ENCODE measurements at places on chromosomes 13 and 19.
A peak's percentile ranks its signal among the peaks of the same experiment; 100 is the strongest.

DNA sequence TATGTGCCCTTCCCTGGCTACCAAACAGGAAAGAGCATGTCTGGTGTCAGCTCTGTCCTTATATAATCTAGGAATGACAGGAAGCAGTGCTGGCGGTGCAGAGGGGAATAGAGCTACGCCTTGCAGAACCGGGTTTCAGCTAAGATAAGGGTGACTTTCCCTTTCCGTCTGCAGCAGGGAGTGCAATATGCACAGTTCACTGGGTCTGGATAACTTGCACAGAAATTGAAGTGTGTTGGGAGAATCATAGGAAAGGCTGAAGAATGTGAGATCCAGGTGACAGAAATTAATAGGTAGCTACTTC, 90.0 kb upstream of the TSHZ3 start:
- no peak for DNase-seq

DNA sequence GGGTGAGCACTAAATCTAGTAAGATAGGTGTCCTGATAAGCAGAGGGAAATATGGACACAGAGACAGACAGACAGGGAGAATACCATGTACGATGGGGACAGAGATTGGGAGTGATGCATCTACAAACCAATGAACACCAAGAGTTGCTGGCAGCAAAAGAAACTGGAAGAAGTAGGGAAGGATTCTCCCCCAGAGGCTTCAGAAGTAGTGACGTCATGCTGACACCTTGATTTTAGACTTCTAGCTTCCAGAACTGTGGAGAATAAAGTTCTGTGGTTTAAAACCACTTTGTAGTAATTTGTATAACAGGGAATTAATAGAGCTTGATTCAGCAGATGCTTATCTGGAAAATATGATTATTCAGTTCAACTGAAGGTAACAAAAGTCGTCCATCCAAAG, 66.1 kb downstream of the SLC10A2 start:
- DNase-seq = no peak

DNA sequence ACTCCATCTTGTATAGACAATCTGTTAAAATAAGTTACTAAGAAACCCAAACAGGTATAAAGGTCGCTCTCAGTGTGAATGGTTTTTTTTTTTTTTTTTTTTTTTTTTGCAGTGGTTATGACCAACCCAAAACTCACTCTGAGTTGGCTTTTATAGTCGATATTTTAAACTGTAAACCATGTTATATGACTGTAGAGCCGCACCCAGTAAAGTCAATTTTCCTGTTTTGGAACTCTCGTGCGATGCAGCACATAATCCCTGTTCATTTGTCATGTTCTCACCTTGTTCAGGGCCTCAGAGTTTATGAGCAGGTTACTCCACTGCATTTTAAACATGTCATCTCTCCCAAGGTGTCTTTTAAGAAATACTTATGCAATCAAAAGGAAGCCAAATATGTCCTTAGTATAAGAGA, 112.5 kb downstream of the KLF5 start:
- DNase-seq = no peak

- peak; percentile 1 for DNase-seq
Measured at GRCh38 chr13:101115762-101116171, 300.5 kb downstream of the NALCN start.

DNA sequence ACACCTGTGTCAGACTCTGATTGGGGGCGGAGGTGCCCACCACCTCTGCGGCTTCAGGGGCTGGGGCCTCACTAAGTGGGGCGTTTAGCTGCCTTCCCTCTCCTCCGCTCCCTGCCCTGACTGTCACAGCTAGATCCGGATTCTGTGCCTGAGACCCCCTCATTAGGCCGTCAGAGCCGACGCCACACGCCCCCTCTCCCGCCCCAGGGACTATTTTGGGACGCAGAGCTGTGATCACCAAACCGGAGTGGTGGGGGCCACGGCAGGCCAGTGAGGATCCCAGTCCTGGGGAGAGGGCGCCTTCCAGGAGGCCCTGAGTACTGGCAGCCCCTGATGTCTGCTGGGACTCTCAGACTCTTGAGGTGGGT, 762 bp downstream of the KANK3 start:
- no peak for DNase-seq

DNA sequence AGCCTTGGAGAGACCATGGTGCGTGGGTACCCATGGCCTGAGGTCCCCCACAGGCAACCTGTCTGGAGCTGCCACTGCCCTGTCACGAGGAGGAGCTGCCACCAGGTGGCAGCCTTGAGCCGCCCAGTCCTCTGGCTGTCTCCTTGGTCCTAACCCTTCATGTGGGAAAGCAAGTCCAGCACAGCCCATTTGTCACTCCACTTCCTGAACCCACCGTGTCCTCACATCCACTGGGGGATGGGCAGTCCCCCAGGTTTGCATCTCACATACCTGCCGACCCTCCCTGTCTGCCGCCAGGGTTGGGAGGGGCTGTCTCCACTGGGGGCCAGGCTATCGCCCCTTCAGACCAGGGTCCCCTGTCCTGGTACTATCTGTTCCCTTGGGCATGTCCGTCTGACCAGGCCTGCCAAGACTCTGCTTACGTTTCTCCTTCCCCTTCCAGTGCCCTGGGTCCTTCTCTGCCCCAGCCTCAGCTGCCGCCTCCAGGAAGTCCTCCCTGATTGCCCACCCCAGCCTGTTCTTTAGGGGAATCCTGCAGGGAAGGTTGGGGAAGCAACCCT, 4.5 kb downstream of the FAM174C start:
- peak; percentile 83 for DNase-seq

DNA sequence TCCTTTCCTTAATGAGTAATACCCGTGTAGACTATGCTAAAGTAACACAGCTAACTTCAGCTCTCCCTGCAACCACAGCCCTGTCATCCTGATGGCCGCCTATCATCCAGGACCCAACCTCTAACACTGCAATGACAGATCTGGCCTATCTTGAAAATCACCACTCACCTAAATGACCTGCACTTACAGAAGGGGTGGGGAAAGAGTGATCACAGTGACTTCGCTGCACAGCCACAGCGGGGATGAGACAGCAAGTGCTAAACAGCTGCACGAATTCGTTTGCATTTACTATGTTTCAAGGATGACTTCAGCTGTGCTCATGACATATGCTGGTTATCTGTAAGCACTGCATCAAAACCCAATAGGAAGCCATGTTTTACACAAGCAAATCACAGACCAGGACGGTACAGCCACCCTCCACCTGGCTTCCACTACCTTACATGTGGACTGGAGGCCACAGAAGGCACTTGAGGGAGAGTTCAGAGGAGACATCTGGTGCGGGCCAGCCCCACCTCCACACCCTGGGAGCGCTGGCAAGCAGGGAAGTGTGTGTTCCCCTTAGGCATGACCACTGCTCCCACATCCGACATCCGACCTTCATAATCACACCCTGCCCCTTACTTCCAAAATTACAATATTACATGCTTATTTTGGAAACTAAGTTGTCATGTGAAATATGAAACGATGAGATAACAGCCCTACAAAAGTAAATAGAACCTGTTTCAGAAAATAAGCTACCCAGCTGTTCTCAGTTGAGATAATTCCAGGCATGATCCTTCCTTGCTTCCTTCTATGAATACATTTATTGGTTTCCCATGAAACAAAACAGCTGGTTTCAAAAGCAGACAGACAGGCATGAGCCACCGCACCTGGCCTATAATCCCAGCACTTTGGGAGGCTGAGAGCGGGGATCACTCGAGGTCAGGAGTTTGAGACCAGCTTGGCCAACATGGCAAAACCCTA, 95.7 kb downstream of the STK24 start:
- no peak for DNase-seq

DNA sequence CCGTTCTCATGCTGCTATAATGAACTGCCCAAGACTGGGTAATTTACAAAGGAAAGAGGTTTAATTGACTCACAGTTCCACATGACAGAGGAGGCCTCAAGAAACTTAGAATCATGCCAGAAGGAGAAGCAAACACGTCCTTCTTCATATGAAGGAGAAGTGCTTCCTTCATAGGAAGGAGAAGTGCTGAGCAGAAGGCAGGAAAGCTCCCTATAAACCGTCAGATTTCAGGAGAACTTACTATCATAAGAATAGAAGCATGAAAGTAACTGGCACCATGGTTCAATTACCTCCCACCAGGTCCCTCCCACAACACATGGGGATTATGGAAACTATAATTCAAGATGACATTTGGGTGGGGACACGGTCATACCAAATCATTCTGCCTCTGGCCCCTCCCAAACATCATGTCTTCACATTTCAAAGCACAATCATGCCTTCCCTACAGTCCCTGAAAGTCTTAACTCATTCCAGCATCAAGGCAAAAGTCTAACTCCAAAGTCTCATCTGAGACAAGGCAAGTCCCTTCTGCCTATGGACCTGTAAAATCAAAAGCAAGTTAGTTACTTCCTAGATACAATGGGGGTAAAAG, 10.6 kb downstream of the ACOD1 start:
- no peak for DNase-seq

GRCh38 chr19:39497996-39498797, 550 bp upstream of the DLL3 start:
- DNase-seq = no peak

- DNase-seq = peak; percentile 70
Measured at GRCh38 chr19:41302624-41303351, 7.2 kb upstream of the CCDC97 start.

DNA sequence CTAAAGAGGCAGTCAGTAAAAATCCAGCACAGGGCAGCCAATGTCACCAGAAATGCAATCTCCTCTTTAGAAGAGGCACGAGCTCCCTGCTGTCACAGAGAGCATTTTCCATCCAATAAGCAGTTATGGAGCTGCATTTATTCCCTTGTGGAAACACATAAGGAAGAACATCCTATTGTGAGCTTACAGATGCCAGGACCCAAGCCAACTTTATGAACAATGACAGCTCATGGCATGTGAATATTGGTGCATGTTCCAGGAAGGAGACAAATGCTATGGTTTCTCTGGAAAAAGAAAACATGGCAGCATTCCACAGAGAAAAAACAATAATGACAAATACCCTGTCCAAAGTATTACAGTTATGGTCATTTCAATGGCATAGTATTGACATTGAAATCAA, 955.6 kb downstream of the UQCRFS1 start:
- DNase-seq = no peak

GRCh38 chr19:5070331-5070730, 101.4 kb downstream of the KDM4B start:
- DNase-seq = no peak

GRCh38 chr19:47330466-47330869, 1.5 kb upstream of the C5AR2 start:
- no peak for DNase-seq

DNA sequence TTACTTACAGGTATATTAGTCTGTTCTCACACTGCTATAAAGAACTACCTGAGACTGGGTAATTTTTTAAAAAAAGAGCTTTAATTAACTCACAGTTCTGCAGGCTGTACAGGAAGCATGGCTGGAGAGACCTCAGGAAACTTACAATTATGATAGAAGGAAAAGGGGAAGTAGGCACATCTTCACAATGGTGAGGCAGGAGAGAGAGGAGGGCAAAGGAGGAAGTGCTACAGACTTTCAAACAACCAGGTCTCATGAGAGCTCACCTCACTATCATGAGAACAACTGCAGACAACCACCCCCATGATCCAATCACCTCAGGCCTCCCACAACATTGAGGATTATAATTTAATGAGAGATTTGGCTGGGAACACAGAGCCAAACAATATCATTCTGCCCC, 511.7 kb downstream of the SLITRK6 start:
- DNase-seq = no peak

DNA sequence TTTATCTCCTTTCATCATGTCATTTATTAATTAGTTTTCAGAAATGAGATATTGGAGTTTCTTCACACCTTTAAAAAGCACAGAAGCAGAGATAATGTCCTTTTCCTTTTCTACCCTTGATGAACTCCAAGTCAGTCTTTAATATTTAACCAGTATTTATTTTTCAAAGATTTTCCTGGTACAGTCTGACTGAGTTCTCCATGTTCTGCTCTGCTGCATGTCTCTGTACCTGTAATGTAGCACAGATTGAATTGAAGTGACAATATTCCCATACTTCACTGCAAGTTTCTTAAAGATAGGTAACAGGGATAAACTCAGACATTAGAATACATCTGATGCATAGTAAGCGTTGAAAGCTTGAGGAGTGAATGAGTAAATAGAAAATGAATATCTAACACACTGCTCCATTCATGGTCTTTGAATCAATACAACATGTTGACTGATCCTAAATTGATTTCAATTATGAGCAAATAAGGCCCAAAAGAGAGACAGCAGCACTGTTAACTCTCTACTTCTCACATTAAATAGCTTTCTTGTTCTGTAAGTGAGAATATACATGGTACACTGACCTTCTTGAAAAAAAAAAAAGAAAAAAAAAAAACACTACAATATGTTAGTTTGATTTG, 1323.6 kb upstream of the PRR20A start:
- DNase-seq = no peak

DNA sequence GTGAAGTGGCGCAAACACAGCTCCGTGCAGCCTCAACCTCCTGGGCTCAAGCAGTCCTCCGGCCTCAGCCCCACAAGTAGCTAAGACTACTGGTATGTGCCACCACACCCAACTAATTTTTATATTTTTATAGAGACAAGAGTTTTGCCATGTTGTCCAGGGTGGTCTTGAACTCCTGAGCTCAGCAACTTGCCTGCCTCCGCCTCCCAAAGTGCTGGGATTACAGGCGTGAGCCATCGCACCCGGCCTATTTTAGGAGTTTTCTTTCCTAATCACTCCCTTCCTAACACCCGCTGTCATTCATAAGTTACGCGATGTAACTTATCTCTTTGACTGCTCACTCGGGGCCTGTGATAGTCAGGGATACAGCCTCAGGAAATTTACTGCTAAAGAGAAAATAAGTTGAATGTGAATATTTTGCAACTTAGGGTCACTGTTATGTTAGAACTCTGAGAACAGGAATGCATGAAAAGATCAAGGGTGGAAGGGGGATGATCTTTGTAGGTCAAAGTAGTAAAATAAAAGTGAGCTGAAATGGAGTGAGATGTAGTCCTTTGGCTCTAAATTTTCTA, 140.3 kb downstream of the DCT start:
- no peak for DNase-seq

DNA sequence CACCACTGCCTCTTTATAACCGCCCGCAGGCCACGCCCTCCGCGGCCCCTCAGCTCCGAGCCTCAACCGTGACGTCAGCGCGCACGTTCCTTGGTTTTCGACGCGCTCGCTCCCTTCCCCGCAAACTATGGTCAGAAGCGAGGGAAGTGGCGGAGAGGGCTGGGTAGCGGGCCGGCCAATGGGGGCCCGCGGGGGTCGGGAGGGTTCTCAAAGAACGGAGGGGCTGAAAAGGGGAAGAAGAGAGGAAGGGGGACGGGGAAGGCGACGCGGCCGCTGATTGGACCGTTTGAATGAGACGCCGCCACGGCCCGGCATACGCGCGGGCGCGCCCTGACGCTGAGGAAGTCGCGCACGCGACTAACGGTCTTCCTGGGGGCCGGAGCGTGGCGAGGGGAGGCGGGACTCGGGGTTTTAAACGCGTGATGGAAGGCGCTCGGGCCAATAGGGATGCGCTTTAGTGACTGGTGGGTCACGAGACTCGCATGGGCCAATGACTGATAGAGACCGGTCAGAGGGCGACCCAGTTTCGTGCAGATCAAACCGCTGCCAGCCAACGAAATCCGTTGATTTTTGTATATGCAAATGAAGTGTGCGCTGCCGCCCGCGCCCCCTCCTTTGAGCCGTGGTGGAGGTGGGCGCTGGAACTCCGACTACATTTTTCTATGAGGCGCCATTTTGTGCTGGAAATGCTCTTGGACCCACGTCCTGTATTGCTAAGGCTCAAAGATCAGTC, 378 bp upstream of the UBE2S start:
- peak; percentile 95 for DNase-seq

GRCh38 chr19:45995715-45996385, 583 bp downstream of the CCDC61 start:
- no peak for DNase-seq

GRCh38 chr19:49071860-49072547, 495 bp downstream of the KCNA7 start:
- no peak for DNase-seq

- no peak for DNase-seq
Measured at GRCh38 chr19:10747271-10747670, 29.4 kb downstream of the DNM2 start.

Data from CD4-positive, CD25-positive, alpha-beta regulatory T cell (primary cell).